Psoas muscle (tissue), 8 donors: ENCODE measurements at places on chromosomes 13 and 19. TPM values are rescaled to one million over a fixed set of nuclear protein-coding genes. Genes with fewer than 3 reads are reported as not detected.

- no peak for DNase-seq
Measured at GRCh38 chr13:40660141-40660664, 6.2 kb downstream of the FOXO1 start.

DNA sequence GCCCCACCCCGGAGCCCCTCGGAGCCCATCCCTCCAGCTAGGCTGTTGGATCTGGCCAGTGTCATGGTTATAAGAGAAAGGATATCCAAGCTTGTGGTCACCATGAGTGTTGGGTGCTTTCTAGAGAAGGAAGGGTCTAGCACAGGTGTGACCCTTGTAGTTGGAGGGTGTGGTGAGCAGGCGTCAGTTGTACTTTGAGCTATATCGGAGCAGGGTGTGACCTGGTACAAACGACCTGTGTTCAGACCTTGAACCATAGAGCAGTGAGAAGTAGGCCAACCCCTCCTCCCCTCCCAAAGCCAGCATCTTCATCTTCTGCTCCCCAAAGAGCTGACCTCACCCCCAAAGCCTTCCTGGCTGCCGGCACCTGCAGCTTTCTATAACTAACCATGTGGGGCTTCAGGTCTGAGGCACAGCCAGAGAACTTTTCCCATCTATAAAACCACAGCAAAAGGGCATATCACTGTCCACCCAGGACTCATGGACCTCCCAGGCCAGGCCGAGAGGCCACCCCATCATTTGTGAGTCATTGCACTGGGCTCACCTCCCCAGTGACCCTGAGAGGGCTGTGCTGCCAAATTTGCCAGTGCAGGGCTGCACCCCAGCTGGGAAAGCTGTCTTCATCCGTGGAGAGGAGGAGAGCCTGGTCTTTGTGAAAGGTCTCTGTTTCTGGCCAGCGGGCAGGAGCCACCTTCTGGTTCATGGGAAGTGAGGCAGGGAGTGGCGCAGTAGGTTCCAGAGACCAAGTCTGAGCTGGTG lies 14.2 kb downstream of the RAB8A start:
- no peak for DNase-seq

DNA sequence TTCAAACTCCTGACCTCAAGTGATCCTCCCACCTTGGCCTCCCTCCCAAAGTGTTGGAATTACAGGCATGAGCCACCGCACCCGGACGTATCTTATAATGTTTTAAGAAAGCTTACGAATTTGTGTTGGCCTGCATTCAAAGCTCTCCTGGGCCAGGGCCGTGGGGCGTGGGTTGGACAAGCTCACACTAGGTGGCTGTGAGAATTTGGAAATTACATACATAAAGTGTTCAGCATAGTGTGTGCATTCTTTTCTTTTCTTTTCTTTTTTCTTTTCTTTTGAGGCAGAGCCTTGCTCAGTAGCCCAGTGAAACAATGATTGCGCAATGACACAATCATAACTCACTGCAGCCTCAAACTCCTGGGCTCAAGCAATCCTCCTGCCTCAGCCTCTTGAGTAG lies 2.6 kb downstream of the ZSWIM4 start:
- no peak for DNase-seq

DNA sequence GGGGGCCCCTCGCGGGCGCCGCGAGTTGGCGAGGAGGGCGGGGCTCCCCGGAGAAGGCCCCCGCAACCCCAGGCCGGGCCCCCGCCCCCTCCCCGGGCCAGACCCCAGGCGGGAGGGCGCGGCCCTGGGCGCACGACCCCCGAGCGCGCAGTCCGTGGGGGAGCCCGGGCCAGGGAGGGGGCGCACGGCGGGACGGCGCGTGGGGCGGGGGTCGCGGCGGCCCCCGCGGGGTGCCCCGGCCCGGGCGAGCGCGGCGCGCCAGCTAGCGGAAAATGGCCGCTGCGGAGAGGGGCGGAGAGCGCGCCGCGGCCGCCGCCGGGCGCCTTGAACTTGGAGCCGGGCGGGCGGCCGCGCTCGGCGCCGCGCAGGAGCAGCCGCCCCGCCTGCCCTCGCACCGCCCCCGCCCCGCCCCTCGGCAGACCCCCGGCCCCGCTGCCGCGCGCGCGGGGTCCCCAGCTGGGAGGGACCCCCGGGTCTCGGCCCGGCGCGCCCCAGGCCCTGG lies 6.4 kb upstream of the NFIC start:
- no peak for DNase-seq

The PEAK3 gene
- 0.20 TPM for total RNA-seq

The KIR2DL4 gene
- total RNA-seq = not detected
